IPS DF 19.7 (cell line): ENCODE measurements at places on chromosomes 2 and 18.

- no peak for DNase-seq
Measured at GRCh38 chr2:101560780-101561315, 85.9 kb upstream of the RFX8 start.

GRCh38 chr2:127278959-127279358, 15.0 kb downstream of the ERCC3 start:
- DNase-seq, result no peak

DNA sequence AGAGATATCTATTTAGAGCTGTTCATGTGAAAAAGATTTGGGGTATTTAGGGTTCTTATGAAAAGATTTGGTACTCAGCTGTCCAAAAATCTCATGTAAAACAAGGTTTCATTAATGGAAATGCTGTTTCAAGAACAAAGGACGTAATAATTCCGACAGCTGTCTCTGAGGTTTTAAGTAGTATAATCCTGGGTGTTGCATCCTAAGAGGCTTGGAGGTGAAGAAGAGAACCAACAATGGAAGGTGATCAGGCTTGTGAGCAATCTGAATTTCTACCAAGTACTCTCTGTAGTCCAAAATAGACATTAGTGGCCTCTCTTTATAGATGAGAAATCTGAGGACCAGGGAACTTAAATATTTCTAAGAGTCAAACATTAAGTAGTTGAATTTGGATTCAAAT, 205.1 kb downstream of the BABAM2 start:
- DNase-seq, result no peak

DNA sequence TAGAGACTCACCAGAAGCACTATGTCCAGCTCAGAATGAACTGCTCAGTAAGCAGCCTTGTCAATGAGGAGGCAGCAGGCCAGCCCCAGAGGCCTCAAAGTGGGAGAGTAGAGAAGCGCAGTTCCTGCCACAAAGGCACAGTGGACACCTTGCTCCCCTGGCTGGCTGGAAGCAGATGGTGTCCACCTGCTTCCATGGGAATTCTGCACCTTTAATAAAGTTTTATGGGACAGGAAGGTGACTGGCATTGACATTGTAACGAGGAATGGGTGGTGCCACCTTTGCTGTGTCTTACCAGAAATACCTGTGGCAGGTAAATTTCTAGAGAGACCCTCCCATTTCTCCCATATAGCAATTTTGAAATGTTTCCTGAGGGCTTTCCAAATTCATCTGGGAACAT, 6.7 kb upstream of the IL1B start:
- no peak for DNase-seq

DNA sequence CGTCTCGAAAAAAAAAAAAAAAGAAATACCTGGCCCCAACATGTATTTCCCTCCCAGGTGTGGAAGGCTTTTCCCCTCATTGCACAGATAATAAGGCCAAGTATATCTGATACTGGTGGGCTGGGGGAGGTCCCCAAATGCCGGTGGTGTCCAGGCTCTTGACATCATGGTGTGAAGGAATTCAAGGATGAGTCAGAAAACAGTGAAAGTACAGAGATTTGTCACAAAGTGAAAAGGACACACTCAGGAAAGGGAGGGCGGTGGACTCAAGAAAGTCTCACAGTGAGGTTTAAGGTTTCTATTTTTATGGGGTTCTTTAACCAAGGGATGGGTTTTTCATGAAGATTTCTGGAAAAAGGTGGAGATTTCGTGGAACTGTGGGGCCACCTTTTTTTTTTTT, 37.8 kb upstream of the FZD5 start:
- no peak for DNase-seq

- no peak for DNase-seq
Measured at GRCh38 chr18:68679528-68679927, 35.4 kb downstream of the TMX3 start.

DNA sequence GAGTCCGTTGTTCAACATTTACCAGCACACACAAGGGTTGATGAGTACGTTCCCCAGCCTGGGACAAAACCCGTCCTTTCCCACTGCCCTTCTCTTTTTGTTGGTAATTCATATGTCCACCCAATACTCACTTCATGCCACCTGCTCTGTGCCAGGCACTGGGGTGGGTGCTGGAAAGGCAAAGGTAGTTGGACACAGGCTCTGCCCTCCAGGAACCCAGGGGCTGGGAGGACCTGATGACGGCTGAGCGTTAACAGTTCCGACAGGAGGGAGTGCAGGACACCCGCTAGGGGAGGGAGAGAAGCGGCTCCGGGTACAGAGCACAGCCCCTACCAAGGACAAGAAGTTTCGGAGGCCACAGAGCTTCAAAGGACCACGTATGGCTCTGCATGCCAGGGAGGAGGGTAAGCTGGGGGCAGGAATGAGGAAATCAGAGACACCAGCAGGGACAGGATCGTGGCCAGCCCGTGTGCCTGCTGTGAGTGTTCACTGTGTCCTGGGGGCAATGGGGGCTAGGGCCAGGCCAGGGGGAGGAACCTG, 134.1 kb upstream of the GPC1 start:
- DNase-seq, result no peak

DNA sequence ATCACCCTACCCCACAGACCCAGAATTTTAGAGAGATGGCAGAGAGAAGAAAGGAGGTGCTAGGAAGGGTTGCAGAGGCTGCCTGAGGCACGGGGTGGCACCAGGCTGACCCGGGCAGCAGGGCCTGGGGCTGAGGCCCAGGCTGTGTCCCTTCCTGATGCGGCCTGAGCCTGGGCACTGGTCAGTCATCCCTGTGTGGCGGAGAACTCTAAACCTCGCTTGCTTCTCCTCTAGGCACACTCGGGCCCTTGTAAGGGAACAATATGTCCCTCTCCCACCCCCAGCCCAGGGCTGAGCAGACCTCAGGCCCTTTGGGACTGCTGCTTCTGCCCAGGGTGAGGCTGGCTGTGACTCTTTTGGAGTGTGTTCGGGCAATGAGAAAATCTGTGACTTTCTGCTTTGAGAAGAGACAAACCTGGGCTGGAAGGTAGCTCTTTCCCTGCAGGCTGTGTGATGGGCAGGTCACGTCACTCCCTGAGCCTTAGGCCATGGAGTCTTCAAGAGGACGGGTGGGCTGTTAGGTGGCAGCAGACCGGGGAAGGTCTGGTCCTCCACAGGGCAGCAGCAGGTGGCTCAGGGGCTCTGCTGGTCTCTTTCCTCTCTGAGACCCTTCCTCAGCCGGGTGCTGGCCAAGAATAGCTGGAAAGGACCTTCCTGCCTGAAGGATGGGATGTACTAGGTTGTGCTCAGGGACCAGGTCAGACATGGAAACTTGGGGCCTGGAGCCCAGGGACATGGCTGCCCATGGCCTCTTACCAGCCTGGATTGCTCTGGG, 96.8 kb downstream of the GLI2 start:
- DNase-seq, result no peak

- no peak for DNase-seq
Measured at GRCh38 chr2:39521876-39522517, 84.9 kb upstream of the MAP4K3 start.

DNA sequence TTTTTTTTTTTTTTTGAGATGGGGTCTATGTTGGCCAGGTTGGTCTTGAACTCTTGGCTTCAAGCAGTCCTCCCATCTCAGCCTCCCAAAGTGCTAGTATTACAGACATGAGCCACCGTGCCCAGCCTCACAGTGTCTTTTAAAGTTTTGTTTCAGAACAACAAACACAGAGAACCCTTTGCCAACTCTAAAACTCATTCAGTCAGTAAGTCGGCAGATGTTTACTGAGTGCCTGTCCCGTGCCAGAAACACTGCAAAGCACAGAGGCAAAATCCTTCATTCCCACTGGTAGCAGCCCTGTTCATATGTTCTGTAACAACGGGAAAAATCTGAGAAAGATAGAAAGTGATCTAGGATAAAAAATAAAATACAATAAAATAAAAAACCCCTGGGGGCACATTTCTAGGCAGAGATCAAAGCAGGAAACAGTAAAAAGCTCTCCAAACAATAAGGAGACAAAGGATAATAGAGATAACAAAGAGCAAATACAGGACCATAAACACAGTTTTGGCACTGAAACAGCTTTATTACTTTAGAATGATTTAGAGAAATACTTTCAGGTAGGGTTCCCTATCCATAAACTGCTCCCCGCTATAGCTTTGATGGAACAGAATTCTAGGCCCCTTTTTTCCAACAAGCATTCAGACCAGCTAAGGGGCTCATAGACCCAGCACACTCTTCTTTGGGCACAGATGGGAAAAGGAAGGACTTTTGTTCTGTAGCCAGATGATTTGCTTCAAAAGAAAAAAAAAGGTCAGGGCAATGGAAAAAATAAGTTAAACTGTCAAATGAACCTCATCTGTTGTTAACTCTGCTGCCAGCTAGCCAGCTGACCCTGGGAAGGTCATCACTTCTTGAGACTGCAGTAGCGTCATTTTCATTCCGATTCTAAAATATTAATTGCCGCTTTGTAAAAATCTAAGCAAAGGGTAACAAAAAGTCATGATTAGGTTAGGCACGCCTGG, 212.3 kb downstream of the CDH20 start:
- no peak for DNase-seq

GRCh38 chr2:85390941-85391669, 19.1 kb downstream of the CAPG start:
- DNase-seq, result no peak

DNA sequence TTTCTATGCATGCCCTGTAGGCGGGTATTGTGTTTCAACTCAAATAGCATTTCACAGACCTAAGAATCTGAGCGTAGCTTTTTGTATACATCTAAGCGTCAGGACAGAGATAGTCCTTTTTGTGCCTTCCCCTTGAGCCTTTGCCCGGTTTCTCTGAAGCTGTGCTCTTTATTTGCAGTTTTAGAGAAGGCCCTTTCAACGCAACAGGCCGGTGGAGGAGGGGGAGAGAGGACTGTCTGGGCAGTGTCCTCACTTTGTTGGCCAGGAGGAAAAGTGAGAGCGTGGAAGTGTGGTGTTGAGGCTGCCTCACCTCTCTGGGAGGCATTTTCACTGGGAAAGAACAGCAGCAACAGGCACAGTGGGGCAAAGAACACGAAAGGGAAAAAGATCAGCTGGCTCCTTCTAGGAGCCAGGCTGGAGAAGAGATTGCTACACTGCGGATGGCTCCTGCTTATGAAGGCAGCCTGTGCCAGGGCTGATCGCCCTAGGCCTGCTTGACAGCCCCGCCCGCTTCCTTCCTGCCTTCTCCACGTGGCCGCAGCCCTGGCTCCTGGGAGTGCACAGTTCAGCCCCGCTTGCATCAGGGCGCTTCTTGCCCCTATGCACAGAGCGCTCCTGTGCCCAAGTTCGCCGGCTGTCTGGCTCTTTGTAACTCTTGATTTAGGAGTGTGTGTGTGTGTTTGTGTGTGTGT, 195.6 kb upstream of the POU3F3 start:
- DNase-seq, result peak; percentile 25

- DNase-seq, result peak; percentile 71
Measured at GRCh38 chr2:233051241-233052149, 8.6 kb upstream of the INPP5D start.

- peak; percentile 64 for DNase-seq
Measured at GRCh38 chr2:209519271-209519670, 95.4 kb downstream of the MAP2 start.

DNA sequence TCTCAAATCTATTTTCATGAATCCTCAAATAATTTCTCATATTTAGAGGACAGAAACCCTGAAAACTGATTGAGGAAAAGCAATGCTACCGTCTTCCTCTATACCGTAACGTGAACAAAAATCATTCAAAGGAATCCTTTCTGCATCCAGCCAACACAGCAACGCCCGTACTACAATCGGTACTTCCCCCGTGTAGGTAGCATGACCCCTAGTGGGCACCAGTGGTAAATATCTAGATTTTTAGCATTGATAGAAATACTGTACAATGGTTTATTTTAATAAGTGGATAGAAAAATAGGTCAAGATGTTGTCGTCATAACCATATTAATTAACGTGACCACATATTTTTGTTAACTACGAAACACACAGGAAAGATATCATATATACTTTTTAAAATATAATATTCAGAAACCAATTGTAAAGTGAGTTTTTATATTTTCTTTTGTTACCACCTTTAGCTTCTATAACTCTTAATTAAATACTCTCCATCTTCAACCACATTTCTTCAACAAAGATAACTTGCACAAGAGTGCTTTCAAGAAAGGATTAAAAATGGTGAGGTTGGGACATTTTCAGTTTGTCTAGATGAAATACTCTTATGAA, 194.1 kb downstream of the SS18 start:
- no peak for DNase-seq

- DNase-seq, result no peak
Measured at GRCh38 chr18:55415258-55415871, 172.6 kb downstream of the TCF4 start.

DNA sequence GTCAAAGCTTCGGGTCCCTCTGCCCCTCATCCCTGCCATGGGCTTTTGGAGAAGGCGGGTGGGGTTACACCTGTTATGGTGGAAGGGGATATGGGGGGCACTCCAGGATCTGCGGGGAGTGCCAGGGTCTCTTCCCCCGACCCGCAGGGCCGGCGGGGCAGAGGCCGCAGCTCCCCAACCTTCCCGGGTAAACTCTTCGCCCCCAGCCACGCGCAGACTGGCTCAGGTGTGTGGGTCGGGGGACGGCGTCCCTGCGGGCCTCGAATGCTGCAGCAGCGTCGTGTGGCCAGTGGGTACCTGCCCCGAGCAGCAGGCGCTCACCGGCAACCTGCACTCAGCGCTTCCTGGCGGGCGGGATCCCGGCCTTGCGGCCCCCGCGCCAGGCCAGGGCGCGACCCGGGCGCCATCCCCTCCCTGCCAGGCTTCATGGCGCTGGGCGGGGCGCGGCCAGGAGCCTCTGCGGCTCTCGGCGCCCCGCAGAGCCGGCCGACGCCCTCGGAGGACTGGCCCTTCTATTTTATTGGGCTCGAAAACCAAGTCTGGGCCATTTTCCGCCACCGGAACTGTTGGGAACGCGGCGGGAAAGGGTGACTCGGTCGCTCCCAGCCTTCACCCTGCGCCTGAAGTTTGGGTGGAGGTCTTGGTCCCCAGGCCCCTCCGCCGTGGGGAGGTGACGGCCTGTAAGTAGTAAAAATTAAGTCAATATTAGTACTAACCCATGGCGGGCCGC, 4.5 kb downstream of the GBX2 start:
- no peak for DNase-seq

DNA sequence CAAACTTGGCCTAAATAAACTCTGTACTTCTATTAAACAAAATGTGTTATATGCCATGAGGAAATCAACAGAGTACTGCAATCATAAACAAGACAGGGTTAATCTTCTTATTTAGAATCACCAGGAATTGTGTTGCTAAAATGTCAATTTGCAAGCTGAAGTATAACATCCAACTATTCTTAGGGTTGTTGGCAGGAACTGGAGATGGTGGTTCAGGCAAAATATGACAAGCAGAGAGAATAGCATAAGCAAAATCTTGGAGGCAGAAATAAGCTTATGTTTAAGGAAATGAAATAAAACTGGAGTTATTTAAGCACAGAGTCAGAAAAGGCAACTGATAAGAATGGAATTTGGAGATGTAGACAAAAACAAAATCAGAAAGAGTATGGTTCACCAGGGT, 463.8 kb upstream of the SLC8A1 start:
- DNase-seq, result no peak
